ENCODE measurements at places on chromosomes 13 and 19.

DNA sequence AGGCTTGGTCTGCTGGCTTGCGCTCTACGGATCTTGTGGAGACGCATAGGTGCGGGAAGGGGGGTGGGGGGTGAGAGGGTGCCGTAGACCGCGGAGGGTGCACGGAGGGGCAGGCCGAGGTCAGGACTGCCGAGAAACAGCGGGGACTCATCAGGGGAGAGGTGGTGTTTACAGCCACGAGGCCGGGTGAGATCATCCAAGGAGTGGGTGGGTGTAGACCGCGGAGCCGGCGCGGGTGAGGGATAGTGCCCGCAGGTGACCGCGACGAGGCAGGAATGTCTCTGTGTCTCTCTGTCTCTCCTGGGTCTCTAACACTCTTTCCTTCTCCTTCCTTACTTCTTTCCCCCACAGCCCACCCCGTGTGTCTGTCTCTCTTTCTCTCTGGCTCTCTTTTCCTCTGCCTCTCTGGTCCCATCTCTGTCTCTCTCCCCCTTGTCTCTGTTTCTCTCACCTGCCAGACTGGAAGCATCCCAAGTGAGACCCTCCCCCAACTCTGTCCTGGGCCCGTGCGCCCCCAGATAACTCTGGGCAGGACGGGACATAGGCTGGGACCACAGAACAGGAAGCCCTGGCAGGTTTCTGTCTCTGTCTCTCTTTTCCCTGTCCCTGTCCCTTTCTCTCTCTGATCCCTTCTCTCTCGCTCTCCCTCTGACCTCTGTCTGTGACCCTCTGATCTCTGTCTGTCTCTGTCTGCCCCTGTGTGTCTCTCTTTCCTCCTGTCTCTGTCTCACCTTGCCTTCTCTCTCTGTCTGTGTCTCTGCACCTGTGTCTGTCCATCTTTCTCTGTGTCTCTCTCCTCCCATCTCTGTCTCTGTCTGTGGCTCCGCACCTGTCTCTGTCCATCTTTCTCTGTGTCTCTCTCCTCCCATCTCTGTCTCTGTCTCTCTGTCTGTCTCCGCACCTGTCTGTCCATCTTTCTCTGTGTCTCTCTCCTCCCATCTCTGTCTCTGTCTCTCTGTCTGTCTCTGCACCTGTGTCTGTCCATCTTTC lies 1.8 kb upstream of the KLK4 start:
- DNase-seq = peak; percentile 41

GRCh38 chr19:51163257-51163656 lies 21.2 kb downstream of the SIGLEC7 start:
- no peak for DNase-seq

DNA sequence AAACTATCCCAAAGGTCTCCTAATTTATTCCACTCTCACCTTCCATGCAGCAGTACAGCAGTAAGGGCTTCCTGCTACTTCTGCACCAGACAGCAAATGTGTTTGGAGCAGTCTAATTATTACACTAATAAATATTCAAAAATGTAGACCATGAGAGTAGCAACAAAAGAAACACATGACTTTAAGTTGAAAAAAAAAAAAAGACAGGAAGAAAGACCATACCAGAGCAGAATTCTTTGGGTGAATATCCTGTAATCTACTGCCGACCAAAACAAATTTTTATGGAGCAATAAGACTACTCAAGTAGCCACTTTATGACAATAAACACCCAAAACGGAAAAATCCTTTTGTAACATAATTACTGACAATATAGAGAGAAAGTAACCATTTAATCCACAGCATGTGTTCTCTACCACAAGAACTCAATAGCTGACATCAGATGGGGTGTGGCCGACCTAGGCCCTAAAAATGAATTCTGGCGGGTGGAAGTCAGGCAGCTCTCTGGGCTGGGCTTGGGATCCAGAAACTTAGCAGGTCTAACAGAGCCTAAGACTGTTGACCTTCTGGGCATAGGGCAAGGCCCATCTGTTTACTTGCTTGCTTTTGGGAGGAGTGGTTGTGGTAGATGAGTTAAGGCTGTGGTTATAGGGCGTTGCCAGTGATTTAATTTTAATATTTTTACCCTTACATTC lies 4.6 kb downstream of the KLF12 start:
- DNase-seq = no peak

- DNase-seq = no peak
Observed at GRCh38 chr13:40986101-40986856, 32.8 kb downstream of the ELF1 start.

DNA sequence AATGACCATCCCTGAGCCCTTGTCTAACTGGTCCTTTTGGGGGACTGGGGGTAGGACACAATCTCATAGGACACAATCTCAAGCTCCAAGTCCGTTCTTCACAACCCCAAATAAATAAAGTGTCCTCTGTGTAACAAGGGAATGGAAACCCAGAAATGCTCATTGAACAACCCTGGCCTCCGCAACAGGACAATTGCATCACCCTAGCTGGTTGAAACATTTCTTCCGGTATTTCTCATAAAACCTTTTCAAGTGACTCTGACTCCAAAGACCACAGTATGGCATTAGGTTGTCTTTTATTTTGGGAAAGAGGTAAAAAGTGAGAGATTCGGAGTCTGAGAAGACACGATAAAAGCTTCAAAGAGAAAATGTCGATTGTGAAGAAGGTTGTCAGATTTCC lies 186.6 kb downstream of the ZNF536 start:
- DNase-seq = no peak

DNA sequence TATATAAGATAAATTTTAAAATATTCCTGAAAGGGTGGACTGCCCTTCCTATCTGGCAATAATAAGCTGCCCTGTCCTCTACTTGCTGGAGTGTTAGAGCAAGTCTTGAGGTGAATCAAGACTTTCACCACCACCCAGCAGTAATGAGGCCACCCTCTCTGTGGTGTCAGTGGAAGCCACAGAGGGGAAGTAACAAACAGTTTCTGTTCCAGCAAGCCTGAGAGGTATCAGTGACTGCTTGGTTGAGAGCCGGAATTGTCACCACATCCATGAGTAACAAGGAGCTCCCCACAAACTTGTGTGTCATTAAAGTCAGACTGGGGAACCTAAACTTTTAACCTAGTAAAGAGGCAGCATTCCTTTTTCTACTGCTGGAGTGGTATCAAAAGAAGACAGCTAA lies 532.7 kb upstream of the SPRY2 start:
- peak; percentile 4 for DNase-seq

DNA sequence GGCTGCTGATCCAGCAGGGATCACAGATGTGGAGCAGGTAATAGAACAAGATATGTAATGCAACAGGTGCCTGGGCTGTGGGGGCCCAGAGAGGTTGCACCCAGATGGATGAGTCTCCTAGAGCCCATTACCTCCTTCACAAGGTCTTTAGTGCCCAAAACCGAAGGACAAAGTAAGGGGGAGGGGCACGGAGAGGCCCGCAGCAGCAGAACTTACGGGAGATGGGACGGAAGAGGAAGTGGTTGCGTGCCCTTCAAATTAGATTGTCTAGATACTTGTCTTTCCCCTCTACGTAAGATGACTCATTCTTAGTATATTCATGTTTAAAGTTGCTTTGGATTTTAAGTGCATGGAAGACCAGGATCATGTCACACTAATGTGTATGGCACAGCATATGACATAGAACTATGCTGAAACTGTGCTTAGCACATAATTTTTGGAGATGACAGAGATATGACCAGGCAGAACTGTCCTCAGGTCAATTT lies 5.7 kb upstream of the MRPS31 start:
- peak; percentile 79 for DNase-seq

DNA sequence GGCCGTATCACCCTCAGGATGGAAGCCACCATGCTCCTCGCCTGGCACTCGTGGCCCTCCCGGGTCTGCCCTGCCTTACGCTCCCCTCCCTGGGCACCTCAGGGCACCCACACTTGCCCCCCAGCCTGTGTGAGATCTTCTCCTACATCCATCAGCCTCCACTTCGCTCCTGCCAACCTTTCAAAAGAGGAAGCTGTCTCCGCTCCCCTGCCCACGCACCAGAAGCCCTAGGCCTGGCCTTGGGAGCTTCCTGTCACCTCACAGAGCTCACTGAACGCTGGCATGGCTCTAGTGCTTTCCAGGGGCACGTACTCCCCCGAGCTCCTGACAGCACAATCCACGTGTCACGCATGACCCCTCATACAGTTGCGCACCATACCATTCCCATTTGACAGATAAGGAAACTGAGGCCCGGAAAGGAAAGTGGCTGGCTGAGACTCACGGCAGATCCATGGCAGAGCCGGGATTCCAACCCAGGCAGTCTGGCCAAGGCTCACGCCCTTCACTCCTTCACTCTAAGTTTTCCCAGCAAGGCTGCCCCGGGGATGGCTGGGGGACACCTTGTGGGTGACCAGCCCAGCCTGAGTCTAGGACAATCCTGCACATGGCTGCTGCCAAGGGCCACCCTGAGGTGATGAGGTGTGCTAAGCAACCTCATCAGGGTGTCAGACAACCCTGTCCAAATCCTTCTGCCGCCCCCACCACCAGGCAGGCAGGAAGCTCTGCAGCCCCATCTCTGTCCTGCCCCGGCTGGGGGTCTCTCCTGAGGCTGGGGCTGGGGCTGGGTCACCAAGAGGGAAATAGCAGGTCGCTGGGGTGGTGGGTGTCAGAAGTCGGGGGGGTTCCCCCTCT lies 19.3 kb downstream of the PPP1R12C start:
- DNase-seq = no peak

DNA sequence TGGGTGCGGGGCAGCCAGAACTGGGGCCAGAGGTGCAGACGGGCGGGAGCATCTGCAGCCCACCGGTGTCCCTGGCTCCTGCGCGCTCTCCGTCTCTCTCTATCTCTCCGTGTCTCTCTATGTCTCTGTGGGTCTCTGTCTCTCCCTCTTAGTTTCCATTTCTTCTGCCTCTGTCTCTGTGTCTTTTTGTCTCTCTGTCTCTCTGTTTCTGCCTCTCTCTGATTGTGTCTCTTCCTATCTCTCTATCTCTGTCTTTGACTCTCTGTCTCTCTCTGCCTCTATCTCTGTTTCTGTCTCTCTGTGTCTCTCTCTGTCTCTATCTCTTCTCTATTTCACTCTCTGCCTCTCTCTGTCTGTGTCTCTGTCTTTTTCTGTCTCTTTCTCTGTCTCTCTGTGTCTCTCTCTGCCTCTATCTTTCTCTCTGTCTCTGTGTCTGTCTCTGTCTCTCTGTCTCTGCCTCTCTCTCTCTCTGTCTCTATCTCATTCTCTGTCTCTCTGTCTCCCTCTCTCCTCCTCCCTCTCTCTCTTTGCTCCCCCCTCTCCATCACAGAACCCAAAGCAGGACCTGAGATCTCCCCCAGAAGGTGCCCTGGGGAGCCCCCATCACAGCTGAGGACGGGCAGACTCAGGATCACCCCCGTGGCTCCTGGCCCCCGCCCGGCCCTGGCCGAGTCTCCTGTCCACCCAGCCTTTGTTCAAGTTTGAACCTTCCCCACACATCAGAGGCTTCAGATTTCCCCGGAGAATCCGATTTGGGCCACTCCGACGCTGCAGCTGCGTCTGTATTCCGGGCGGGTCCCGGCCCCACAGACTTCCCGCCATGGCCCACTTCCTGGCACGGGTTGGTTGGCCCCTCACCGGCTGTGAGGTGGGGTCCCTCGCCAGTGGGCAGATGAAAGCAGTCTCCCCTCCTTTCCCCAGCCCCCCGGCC lies 48.6 kb upstream of the TCF3 start:
- DNase-seq = no peak

GRCh38 chr13:108561149-108561548 lies 68.3 kb upstream of the MYO16 start:
- no peak for DNase-seq

- DNase-seq = no peak
Observed at GRCh38 chr13:93700115-93700514, 473.5 kb downstream of the GPC6 start.

- DNase-seq = peak; percentile 82
Observed at GRCh38 chr19:13588957-13589833, 82.9 kb upstream of the CACNA1A start.

DNA sequence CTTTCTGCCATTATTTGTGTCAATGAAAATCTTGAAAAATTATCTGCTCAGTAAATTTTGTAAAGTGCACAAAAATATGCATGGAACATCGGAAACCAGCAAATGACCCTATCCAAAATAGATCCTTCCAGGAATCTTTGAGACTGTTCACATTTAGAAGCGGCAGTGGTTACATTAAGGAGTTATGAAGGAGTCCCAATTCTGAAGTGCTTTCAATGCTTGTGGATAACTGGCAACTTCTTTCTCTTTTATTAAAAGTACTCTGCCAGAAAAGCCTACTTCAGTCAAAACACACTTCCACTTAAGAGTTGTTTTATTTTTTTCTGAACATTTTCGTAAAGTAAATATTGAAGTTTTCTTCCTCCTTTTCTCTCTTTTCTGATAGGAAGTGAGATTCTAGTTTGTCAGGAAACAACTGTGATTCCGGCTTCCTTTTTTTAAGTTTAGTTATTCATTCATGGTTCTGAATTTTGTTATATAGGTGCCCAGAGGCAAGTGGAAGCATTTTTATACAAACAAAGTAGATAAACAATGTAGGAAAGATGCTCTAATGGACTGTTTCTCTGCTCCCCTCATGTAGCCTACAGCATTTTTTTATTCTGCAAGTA lies 83.5 kb downstream of the PCDH9 start:
- DNase-seq = no peak

GRCh38 chr13:113557013-113557412 lies 27.5 kb upstream of the TFDP1 start:
- DNase-seq = no peak

- no peak for DNase-seq
Observed at GRCh38 chr19:16365300-16365996, 40.8 kb downstream of the KLF2 start.

- no peak for DNase-seq
Observed at GRCh38 chr13:89163096-89163495, 1491.9 kb downstream of the SLITRK5 start.

DNA sequence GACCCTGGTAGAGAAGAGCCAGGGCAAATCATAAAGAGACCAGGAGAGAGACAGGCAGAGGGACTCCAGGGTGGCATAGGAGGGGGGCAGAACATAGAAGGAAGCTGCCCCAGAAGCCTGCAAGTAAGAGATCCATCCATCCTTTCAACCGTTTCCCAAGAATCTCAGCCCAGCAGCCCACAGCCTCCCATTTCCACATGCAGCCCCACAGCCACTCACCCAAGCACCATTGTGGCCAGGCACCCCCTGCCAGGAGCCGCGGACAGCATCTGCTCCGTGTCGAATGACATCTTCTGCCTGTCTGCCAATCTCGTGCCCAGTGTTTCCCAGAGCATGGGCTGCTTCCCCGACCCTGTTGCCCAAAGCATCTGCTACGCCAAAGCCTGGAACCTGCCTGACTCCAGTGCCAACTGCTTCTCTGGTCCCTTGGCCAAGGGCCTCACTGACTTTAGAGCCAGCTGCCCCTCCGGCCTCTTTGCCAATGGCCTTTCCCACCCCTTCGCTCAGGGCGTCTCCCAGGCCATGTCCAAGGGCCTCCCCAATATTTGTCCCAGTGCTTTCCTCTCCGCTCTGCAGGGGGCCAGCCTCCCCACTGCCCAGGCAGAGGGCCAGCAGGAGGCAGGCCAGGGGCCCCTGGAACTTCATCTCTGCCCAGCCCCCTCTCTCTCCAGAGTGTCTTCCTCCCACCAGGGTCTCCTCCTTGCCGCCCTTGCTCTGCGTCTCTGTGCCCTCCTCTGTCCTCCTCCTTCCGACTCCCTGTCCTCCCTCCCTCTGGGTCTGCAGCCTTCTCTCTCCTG lies 420 bp downstream of the DMKN start:
- no peak for DNase-seq

Data from stimulated activated CD4-positive, alpha-beta T cell treated with anti-CD3 and anti-CD28 coated beads, Interleukin-1b, Interleukin-23, amount 100 ng/mL, for 48 hours (primary cell).